HFF-Myc (cell line): ENCODE measurements at places on chromosomes 4 and X.

DNA sequence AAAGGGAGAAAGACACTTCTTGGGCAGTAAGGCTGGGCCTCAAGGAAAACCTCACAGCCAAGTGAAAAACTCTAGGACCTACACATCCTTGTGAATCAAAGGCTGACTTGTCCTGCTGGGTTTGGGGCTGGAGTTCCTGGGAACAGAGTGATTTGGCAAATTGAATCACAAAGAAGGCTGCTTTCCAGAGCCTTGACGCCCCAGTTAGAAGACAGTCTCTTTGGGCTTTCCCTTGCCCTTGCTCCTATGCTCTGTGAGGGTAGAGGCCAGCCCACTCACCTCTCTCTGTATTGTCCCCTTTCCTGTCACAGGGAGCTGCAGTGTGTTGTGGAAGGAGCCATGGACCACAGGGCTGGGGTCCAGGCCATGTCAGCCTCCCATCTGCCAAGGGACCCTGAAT lies 9.6 kb downstream of the AMER1 start:
- no peak for DNase-seq

- DNase-seq, result no peak
Measured at GRCh38 chrX:42022158-42022557, 98.8 kb upstream of the CASK start.

- no peak for DNase-seq
Measured at GRCh38 chrX:35561985-35562384, 236.2 kb upstream of the MAGEB16 start.

DNA sequence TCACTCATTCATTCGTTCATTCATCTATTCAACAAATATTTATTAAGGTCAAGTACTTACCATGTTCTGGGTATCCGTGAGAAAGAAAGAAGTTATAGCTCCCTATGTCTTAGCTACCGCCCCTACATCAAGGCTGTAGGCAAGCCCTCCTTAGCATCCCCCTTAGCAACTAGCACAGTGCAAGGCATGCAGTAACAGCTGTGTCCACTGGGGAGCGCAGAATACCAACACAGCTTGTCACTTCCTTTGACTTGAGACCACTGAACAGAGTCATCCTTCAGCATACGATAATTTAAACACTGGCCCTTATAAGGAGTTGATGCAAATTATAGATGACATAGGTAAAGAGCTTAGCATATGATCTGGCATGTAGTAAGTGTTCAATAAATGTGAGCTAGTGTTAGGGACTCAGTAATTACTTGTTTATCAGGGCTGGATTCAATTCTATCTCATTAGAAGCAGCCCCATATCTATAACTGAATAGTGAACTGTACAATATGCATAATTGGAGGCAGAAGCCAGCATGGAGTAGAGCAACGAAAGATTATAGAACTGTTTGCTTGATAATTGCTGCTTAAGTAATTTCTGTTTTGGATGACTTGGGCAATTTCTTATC lies 8.7 kb downstream of the KIAA1210 start:
- DNase-seq, result no peak

DNA sequence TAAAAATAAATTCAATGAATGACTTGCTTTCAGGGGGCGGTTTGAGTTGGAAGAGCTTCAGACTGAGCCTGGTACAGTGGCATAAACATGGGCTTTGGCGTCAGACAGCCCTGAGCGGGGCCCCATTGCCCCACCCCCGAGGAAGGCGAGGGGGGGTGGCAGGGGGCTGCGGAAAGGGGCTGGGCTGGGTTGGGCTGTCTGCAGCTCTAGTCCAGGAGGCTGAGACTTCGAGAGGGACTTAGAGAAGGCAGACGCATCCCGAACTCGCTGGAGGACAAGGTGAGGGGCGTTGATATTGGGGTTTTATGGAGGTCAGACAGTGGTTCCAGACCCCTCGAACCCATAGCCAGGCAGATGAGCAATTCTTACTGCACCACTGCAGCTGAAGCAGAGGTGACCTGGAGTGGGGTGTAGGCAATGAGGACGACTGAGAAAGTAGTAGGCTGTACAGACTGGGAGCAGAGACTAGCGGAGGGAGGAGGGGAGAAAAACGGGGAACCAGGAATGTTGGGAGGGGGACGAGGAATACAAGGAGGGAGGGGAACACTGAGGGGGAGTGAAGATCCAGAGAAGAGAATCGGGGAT lies at the start of gene MAGED2:
TSS of gene MAGED2 (plus strand) at position 222 of the 585 bp plus-strand sequence. CDS start 1,587 bp downstream, outside the sequence.
- no peak for DNase-seq

DNA sequence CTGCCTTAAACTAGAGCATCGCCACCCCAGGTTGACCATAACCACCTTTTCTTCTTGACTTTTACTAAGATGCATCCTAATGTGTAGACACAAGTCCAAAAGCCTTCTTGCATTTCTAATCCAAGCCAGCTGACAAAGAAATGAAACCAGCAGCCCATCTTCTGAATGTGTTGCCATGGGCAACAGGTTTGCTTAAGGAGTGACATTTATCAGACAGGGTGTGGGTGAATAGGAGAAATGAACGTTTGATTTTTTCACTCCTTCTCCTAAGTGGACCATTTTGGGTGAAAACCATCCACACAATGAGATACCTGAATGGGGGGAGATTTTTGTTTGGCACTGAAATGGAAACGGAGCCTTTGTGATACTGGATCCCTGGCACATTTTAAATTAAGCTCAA lies 72.7 kb upstream of the C4orf50 start:
- no peak for DNase-seq

- no peak for DNase-seq
Measured at GRCh38 chr4:173038192-173038896, 130.3 kb upstream of the GALNT7 start.

DNA sequence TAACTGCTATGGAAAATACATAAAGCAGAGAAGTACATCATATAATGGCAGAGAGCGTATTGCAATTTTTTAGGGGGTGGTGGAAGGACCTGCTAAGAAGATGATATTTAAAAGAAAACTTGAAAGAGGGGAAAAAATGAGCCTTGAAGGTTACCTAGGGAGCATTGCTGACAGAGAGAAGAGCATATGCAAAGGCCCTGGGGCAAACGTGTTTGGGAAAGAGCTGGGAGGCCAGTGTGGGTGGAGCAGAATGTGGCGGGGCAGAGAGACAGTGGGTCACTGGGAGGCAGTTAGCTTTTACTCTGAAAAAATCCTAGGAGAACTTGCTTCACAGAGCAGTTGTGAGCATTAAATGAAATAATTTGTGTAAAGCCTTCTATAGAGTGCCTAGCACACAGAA lies 157.0 kb downstream of the SHROOM3 start:
- DNase-seq, result no peak

DNA sequence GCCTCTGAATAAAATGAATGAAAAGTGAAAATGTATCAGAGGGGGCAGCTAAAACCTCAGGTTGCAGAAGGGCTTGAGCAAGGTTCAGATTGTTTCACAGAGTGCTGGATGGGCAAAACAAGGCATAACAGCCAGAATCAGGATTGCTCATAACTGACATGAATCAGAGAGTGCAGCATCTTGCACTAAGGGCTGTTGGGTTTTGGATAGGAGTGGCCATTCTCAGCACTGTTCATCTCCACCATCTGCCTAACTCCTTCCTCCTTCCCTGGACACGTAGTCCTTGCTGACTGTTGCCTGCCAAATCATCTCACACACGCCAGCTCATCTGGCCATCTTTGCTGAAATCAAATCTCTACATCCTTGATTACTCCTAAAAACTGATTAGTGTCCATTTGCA lies 75.3 kb upstream of the C1QTNF7 start:
- DNase-seq, result no peak

- no peak for DNase-seq
Measured at GRCh38 chr4:74635074-74635473, 159.2 kb downstream of the BTC start.
